ENCODE measurements at places on chromosomes 5 and 9.

- no peak for DNase-seq
Measured at GRCh38 chr9:133008406-133008805, 22.4 kb upstream of the GTF3C5 start.

GRCh38 chr9:68437785-68438184 is 81.4 kb downstream of the PGM5 start:
- DNase-seq: no peak

- no peak for DNase-seq
Measured at GRCh38 chr9:76562511-76562911, 103.5 kb downstream of the GCNT1 start.

DNA sequence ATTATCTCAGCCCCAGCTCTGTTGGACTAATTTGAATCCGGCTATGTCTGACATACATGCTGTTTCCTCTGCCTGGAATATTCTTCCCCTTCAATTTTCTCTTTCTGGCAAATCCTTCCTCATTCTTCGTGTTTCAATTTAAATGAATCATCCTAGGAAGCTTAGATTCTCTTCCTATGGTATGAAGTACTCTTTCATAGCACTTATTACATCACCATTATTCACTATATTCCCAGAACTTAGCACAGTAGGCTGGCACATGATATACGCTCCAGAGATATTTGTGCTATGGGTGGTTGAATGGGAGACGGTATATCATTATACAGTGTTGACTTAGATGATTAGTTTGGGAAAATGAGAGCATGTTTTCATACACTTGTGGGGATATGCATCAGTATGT is 91.0 kb upstream of the JAK2 start:
- DNase-seq: no peak

GRCh38 chr9:116133163-116133562 is 20.4 kb upstream of the PAPPA start:
- no peak for DNase-seq

DNA sequence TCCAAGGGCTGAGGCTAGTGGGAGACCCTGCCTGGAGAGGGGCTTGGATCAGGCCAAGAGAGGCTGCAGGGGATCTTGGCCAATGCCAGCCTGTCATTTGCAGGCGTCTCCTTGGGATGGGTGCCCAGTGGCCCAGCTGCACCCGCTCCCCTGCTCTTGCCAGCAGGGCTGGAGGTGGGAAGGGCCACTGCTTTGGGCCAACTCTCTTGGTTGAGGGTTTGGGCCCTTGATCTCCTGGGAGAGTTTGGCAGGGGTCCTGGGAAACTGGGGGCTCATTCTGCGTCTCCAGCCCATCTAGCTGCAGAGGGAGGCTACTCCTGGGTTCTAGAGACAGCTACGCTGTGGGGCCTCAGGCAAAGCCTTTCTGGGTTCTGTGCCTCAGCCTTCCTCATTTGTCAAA is 10.5 kb downstream of the PSD2 start:
- DNase-seq: no peak

GRCh38 chr5:45355189-45355992 is 340.8 kb downstream of the HCN1 start:
- no peak for DNase-seq

- no peak for DNase-seq
Measured at GRCh38 chr5:156963125-156963524, at the start of gene TIMD4. Gene TIMD4 (minus strand): TSS chr5:156963226. CDS start chr5:156963198, 28 bp downstream.

- no peak for DNase-seq
Measured at GRCh38 chr5:172456076-172456722, 1.9 kb upstream of the SH3PXD2B start.

GRCh38 chr9:136740971-136741882 is 1.5 kb downstream of the LCN10 start:
- peak; percentile 59 for DNase-seq

GRCh38 chr5:121251954-121252353 is 599.7 kb upstream of the FTMT start:
- no peak for DNase-seq

DNA sequence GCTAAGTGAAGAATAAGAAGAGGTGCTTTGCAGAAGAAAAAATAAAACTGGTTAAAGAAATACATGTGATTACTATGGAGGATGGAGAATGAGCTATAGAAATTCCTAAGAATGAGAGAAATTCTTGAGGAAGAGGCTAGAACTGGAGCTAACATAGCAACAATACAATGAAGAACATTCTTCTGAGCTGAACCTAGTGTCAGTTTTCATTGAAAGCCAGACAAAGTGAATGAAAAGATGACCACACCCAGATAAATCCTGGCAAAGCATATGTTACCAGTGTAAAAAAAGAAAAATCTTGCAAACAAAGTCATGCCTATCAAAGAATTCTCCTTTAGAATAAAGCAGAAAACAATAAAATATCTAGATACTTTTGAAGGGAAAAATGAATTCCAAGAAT is 39.6 kb downstream of the SGCD start:
- DNase-seq: no peak

Data from activated T-cell treated with anti-CD3 and anti-CD28 coated beads, Interleukin-2, amount 50 U/mL, for 24 hours (primary cell).